ENCODE measurements at places on chromosomes 12 and 14.

GRCh38 chr12:77047341-77048109 lies 17.8 kb downstream of the E2F7 start:
- no peak for DNase-seq
- H3K36me3 ChIP-seq = peaks cover 2% of the 10 kb centered on the region
- H3K4me1 ChIP-seq = no peaks in the 10 kb centered on the region
- no peak overlapping the region for H3K4me3 ChIP-seq
- H3K27me3 ChIP-seq = no peaks in the 10 kb centered on the region
- no peak overlapping the region for H3K27ac ChIP-seq

DNA sequence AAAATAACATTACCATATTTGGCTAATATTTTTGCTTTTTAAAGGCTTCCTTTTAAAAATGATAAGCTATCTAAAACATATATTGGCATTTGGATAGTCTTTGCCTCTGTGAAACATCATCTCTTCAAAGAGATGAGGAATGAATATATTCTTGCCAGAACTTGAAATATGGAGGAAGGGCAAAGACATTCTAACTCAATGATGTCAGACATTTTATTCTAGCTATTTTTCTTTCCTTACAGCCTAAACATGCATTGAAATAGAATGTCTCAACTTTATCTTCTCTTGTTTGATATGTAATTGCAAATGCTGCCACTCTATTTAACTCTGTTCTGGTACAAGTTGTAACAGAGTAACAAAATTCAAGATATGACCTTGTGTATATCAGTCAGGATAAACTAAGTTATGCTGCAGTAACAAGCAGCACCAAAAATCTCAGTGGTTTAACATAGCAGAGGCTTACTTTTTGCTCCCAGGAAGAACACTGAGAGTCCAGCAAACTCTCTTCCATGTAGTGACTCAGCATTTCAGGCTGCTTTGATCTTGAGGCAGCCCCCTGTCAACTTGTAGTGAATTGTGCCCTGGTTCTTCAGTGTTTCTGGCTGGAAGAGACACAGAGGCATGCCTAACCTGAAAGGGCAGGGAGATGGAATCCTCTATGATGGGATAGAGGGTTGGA lies 11.0 kb downstream of the IRAK3 start:
- H3K4me1 ChIP-seq = no peaks in the 10 kb centered on the region
- H3K27ac ChIP-seq = no peak overlapping the region
- peaks cover 4% of the 10 kb centered on the region for H3K36me3 ChIP-seq
- no peak for DNase-seq
- H3K27me3 ChIP-seq = no peaks in the 10 kb centered on the region

DNA sequence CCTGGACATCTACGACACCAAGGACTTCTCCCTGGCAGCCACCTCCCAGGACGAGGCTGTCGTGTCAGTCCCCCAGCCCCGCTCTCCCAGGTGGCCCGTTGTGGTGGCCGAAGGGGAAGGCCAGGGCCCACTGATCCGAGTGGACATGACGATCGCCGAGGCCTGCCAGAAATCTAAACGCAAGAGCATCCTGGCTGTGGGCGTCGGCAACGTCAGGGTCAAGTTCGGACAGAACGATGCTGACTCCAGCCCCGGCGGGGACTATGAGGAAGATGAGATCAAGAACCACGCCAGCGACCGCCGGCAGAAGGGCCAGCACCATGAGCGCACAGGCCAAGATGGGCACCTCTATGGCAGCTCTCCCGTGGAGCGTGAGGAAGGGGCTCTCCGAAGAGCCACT lies 118.6 kb downstream of the SLC15A4 start:
- DNase-seq = no peak
- H3K27me3 ChIP-seq = no peaks in the 10 kb centered on the region
- H3K27ac ChIP-seq = no peak overlapping the region
- H3K4me1 ChIP-seq = no peaks in the 10 kb centered on the region

DNA sequence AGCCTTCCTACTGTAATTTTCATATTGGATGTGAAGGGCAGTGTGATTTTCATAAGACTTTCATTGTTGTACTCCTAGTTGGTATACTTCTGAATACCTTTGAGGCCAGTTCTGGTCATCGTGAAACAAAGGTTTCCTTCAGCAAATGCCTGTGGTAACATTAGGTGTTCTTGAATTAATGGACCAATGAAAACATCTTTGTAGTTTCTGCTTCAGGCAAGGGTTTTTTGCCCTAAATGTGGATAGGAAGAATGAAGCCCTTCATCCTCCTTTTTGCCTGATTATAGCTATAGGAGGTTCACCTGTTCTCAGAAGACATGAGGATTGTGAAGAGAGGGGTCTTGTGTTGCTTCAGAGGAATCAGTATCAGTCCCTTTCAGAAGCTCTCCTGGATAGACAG lies 60.7 kb downstream of the PTPN11 start:
- no peak for DNase-seq
- peaks cover 44% of the 10 kb centered on the region for H3K36me3 ChIP-seq
- no peak overlapping the region for H3K4me3 ChIP-seq
- no peak overlapping the region for H3K27ac ChIP-seq
- no peaks in the 10 kb centered on the region for H3K4me1 ChIP-seq

DNA sequence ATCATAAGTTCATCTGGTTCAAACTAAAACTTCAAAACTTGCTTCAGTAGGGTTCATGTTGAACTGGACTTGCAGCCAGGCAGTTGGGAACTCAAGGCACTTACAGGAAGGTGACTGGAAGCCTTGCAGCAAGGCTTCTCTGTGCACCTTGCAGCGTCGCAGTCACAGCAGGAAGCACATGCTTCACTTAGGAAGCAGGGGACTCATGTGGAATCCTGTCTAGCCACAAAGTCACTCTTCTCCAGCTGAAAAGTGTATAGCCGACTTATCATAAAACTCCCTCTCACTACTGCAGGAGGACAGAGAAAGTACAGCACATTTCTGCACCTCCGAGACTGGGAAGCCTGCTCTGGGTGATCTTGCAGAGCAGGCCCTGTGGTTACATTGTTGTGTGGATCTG lies 114.0 kb upstream of the PRB2 start:
- no peak overlapping the region for H3K27ac ChIP-seq
- no peaks in the 10 kb centered on the region for H3K27me3 ChIP-seq
- no peaks in the 10 kb centered on the region for H3K4me1 ChIP-seq
- no peak for DNase-seq

DNA sequence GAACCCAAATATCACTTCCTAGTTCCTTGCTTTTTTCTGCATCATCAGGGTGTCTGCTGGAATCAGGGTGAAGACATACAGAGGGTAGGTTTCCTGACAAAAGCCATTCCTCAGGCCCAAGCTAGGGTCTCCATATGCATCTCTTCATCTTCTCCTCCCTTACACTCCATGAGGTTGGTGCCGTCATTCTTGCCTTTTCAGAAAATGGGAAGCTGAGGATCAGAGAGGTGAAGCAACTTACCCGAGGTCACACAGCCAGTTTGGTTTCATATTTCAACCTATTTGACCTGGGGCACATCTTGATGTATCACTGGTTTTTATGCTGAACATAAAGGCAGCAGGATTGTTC lies 7.3 kb upstream of the FAM222A start:
- no peaks in the 10 kb centered on the region for H3K27me3 ChIP-seq
- no peak overlapping the region for H3K4me3 ChIP-seq
- H3K27ac ChIP-seq = no peak overlapping the region
- H3K36me3 ChIP-seq = no peaks in the 10 kb centered on the region
- H3K4me1 ChIP-seq = no peaks in the 10 kb centered on the region

GRCh38 chr12:52947738-52948423 lies 1.0 kb upstream of the KRT18 start:
- peak overlapping the region; percentile 66 for H3K27ac ChIP-seq
- no peak for DNase-seq
- H3K27me3 ChIP-seq = no peaks in the 10 kb centered on the region
- peaks cover 24% of the 10 kb centered on the region for H3K4me1 ChIP-seq
- H3K36me3 ChIP-seq = peaks cover 2% of the 10 kb centered on the region
- H3K4me3 ChIP-seq = no peak overlapping the region

DNA sequence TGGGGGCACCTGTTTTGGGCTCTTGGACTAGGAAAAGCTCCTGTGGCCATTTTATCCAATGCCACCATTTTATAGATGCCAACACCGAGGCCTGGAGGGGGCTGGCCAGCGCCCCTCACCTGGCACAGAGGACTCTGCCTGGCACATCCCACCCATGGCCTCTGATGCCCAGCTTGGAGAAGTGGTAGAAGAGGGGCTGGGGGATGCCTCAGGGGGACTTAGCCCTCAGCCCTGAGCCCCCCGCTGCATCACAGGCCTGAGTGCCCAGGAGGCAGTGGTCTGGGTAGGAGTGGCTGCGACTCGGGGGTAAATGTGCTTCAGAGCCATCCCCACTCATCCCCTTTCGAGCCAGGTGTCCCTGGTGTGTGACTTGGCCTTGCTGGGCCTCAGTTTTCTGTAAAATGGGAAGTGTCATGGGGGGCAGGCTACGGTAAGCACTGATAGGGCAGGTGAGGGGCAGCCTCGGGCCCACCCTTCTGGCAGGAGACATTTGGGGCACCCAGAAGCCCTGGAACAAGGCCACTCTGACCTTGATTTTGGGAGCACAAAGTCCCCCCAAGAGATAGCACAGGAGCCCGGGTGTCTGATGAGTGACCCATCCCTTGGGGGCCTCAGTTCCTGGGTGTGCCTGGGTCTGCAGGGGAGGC lies 22.5 kb downstream of the SH2B3 start:
- no peaks in the 10 kb centered on the region for H3K4me1 ChIP-seq
- peaks cover 10% of the 10 kb centered on the region for H3K36me3 ChIP-seq
- no peak for DNase-seq
- no peak overlapping the region for H3K4me3 ChIP-seq
- no peaks in the 10 kb centered on the region for H3K27me3 ChIP-seq
- H3K27ac ChIP-seq = peak overlapping the region; percentile 5

DNA sequence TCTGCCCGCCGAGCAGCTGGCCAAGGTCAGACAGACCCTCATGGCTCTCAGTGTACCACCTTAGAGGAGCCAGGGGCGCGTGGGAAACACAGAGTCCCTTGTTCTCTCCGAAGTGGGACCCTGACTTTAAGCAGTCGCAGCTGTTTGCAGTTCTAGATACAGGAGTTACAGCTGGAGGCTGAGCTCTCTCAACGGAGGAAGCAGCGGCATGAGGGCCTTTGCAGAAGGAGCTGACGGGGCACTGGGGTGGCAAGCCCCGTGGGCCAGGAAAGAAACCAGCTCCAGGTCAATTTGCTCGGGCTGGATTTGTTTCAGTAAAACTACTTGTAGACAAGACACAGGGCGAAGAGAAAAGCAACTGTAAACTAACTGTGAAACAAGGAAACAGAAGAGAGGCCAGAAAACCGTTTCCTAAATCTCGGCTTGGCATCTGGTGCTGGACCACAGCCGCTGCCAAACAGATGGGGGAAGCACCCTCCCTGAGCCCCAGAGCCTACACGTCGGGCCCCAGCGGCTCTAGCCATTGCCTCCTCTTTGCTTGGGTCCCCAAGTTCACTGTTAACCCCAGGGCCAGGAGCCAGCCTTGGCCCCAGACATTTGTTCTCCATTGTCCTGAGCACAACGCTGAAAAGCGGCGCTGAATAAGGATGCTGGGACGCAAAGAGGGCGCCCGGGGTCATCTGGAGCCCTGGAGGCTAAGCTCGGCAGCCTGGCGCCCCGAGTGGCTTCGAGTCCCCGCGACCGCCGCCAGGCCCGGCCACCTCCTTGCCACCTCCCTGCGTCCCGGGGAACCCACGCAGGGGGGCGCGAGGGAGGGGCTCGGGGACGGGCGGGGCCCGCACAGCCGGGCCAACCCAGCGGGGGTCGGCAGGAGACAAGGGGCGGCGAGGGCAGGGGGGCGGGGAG lies 914 bp upstream of the PACS2 start:
- peak overlapping the region; percentile 81 for H3K27ac ChIP-seq
- H3K36me3 ChIP-seq = no peaks in the 10 kb centered on the region
- H3K4me3 ChIP-seq = peak overlapping the region; percentile 62
- peak; percentile 82 for DNase-seq
- no peaks in the 10 kb centered on the region for H3K27me3 ChIP-seq
- no peaks in the 10 kb centered on the region for H3K4me1 ChIP-seq

- H3K4me3 ChIP-seq = no peak overlapping the region
- H3K36me3 ChIP-seq = no peaks in the 10 kb centered on the region
- no peaks in the 10 kb centered on the region for H3K4me1 ChIP-seq
- no peaks in the 10 kb centered on the region for H3K27me3 ChIP-seq
Measured at GRCh38 chr14:72574715-72575114, 319.2 kb downstream of the DPF3 start.

GRCh38 chr12:78004249-78005093 lies 173.8 kb downstream of the NAV3 start:
- no peak overlapping the region for H3K4me3 ChIP-seq
- DNase-seq = no peak
- H3K27me3 ChIP-seq = no peaks in the 10 kb centered on the region
- no peaks in the 10 kb centered on the region for H3K4me1 ChIP-seq
- no peak overlapping the region for H3K27ac ChIP-seq

- H3K4me1 ChIP-seq = peaks cover 11% of the 10 kb centered on the region
- H3K4me3 ChIP-seq = no peak overlapping the region
- DNase-seq = no peak
- H3K27ac ChIP-seq = no peak overlapping the region
Measured at GRCh38 chr12:96396914-96397313, 3.3 kb downstream of the CDK17 start.

DNA sequence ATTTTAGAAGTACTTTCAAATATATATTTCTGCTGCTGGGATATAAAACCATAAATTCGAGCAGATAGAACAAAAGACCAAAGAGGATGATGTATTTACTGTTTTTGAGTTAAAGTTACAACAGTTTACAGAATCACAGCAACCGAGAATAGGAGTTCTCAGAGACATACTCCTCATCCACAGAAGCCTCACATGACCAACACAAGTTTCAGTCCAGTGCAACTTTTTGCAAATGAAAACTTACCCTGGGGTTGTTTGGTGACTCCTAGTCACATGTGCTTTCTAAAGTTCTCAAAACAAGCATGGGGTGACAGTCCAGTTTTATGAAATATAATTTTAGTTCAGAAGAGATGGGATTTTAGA lies 117.1 kb downstream of the PRKCH start:
- DNase-seq = no peak
- H3K36me3 ChIP-seq = no peaks in the 10 kb centered on the region
- no peak overlapping the region for H3K4me3 ChIP-seq
- H3K27ac ChIP-seq = no peak overlapping the region
- peaks cover 18% of the 10 kb centered on the region for H3K4me1 ChIP-seq

- DNase-seq = no peak
- H3K36me3 ChIP-seq = no peaks in the 10 kb centered on the region
- H3K27ac ChIP-seq = no peak overlapping the region
- H3K4me1 ChIP-seq = no peaks in the 10 kb centered on the region
- no peaks in the 10 kb centered on the region for H3K27me3 ChIP-seq
- H3K4me3 ChIP-seq = no peak overlapping the region
Measured at GRCh38 chr14:78788467-78789360, 618.5 kb downstream of the NRXN3 start.

Measured in lung (tissue), 17 donors.